Natural killer cell treated with Interleukin-12 subunit alpha and Interleukin-12 subunit beta and Interleukin-15 and Interleukin-18, amount 100 ng/mL, for 72 hours (primary cell): ENCODE measurements at places on chromosomes 13 and 19. TPM values are rescaled to one million over a fixed set of nuclear protein-coding genes. Genes with fewer than 3 reads are reported as not detected.

DNA sequence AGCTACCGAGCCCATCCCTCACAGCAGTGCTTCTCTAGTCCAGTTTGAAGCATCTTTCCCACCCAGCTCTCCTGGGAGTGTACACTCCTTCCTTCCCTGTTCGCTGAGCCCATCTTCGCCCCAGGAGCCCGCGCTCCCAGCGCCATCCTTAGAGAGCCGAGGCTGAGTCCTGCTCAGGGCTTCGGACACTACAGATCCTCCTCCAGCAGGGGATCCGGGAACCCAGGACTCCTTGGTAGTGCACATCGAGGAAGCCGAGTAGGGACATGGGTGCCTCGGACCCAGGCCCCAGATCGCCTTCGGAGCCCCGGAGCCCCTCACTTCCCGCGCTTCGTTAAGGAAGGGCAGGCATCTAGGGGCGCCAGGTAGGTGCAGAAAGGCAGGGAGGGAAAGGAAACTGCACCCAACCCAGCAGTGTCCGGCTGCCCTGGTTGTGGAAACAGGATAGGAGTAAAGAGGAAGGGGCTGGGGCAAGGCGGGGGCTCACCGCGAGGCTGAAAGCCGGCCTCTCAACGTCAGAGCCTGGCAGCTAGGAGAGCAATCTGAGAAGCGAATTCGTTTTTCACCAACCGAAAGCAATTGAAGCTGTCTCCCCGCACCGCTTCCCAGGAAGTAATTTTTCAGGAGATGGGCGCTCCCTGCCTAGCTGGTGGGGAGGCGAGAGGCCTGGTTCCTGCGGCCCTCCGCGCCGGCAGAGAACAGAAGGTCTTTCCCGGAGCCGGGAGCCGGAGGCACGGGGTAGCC lies 1.0 kb downstream of the PDX1 start:
- DNase-seq, result no peak
- H3K4me3 ChIP-seq, result peak overlapping the region; percentile 61
- H3K27me3 ChIP-seq, result peaks cover 50% of the 10 kb centered on the region
- H3K4me1 ChIP-seq, result peaks cover 10% of the 10 kb centered on the region

GRCh38 chr19:49809160-49809940 lies 3.7 kb downstream of the FUZ start:
- H3K36me3 ChIP-seq, result peaks cover 7% of the 10 kb centered on the region
- H3K27me3 ChIP-seq, result no peaks in the 10 kb centered on the region
- H3K27ac ChIP-seq, result peak overlapping the region; percentile 53

- no peak for DNase-seq
- H3K4me3 ChIP-seq, result no peak overlapping the region
- peaks cover 4% of the 10 kb centered on the region for H3K36me3 ChIP-seq
- H3K27ac ChIP-seq, result no peak overlapping the region
- peaks cover 7% of the 10 kb centered on the region for H3K4me1 ChIP-seq
Observed at GRCh38 chr19:36060430-36060829, 5.7 kb downstream of the WDR62 start.

NAPSA gene
- 2.4 TPM for total RNA-seq

GRCh38 chr13:63344711-63345110 lies 1929.1 kb upstream of the PCDH20 start:
- no peaks in the 10 kb centered on the region for H3K4me1 ChIP-seq
- no peak overlapping the region for H3K4me3 ChIP-seq
- no peak overlapping the region for H3K27ac ChIP-seq
- no peaks in the 10 kb centered on the region for H3K27me3 ChIP-seq

- H3K36me3 ChIP-seq, result no peaks in the 10 kb centered on the region
- H3K4me1 ChIP-seq, result no peaks in the 10 kb centered on the region
- H3K27ac ChIP-seq, result peak overlapping the region; percentile 0
- H3K27me3 ChIP-seq, result peaks cover 5% of the 10 kb centered on the region
- DNase-seq, result no peak
Observed at GRCh38 chr19:789701-790060, 7.6 kb upstream of the PTBP1 start.
